ENCODE measurements at places on chromosomes 6 and 20. TPM values are rescaled to one million over a fixed set of nuclear protein-coding genes. Genes with fewer than 3 reads are reported as not detected.

Gene SH3BGRL2
- total RNA-seq, result 5.2 TPM

Gene HAO1
- 0.12 TPM for total RNA-seq

Gene FAM83C
- total RNA-seq, result not detected

Gene CDH4
- not detected for total RNA-seq

Gene RSPO3
- not detected for total RNA-seq

Gene CCN6
- not detected for total RNA-seq

Gene VPS16
- 38.1 TPM for total RNA-seq

Gene ZNF391
- total RNA-seq, result 1.1 TPM

Gene TFAP2D
- total RNA-seq, result not detected

Data from HCT116 (cell line).